ENCODE measurements at places on chromosomes 4 and X.

GRCh38 chr4:89757154-89757719 is 79.7 kb downstream of the SNCA start:
- no peak for DNase-seq

DNA sequence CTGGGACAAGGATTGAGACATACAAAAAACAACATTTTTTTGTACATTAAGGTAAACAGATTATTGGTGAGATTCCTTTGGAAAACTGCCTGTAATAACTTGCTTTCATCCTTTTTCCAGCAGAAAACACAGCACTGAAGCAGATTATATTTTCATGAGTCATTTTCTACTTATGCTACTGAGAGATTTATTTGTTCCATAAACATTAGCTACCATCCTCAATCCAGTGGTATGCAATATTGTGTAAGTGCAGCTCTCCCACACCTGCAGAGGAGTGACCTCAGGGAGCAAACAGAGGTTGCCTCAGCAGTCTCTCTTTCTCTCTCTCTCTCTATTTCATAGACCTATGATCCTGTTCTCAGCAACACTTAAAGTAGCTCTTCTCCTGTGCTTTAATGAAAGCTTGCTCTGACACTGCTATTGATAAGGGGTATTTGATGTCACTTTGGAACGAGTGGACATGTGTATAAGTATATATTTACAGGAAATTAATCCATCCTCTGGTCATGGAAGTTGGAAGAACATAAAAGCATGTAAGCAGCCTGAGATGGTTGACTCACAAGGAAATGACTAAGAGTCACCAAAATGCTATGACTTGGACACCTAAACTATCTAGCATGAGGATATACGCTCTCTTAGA is 163.7 kb upstream of the SPANXC start:
- no peak for DNase-seq

DNA sequence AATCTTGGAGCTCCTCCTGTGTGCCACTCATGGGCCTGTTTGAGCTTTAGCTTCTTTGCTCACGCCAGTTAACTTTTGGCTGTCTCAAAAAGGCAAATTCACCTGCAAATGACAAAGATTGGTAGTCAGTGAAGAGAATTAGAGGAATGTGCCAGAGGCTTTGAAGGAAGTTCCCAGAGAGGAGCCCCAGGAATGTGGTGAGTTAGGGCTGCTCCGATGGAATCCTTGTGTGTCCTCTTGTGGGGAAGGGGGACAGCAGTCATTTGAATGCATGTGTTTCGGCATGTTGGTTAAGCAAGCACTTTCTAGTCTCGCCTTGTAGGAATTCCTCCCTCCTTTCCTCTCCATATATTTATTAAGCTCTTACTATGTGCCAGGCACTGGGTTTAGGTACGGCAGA is 62.9 kb downstream of the ELF4 start:
- no peak for DNase-seq

DNA sequence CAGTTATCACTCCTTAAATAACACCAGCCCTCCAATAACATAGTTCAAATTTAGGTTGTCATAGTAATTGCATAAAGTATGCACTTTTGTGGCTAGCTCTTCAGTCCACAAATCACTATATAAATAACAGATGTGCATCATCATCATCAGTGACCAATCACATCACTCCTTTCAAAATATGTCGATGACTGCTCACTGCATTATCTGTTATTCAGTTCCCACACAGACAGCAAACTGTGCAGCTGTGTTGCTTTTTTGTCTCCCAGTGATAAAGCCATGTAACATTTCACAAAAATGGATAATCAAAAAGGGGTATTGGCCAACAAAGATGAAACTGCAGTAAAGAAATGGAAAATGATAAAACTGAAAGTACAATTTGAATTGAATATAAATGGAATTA is 205.4 kb downstream of the DCLK2 start:
- DNase-seq, result no peak

Measured in stimulated activated CD8-positive, alpha-beta memory T cell treated with anti-CD3 and anti-CD28 coated beads, Interleukin-4, amount 100 ng/mL, for 4 hours (primary cell).